SW480 (cell line): ENCODE measurements at places on chromosomes 16 and 17.

DNA sequence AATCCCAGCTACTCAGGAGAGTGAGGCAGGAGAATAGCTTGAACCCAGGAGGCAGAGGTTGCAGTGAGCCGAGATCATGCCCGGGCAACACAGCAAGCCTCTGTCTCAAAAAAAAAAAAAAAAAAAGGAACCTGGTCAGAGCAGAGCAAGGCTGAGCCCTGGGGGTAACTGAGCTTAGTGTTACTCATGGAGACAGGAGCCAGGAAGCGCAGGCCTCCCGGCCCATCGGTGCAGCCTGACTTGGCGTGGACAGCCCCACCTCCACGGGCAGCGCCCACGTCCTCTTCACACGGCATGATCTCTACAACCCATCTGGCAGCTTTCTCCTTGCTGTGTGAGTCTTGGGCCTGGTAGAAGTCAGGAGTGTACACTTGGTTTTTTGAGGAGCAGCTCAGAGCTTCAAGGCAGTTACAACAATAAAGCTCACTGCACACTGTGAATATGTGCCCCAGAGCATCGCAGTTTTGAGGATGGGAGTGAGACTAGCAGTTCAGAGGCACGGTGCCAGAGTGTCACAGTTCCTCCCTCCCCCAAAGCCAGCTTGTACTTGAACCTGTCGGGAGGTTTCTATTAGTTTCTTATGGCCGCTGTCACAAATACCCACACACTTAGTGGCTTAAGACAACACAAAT is 129.9 kb downstream of the RAP1GAP2 start:
- DNase-seq: no peak

DNA sequence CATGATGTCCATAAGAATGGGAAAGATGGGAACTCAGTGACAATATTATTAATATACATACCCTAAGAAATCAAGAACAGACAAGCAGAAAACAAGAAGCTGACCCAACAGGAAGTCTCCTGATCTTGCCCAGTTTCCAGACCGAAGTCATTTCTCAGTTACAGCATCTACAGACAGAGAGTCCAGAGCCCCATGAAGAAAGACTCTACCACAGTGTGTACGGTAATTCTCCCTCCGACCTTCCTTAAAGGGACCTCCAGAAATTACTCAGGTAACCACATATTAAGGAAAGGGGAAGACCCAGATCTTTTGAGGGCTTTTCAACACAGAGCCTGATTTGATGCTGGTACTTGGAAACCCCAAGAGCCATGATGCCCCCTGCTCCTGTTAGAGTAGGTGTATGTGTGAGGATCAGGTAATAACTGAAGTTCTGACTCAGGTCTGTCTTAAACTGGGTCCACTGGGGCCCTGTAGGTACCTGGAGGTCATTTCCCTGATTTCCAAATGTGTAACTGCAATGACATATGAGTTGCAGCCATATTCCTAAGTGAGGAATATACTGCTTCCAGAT is 132.4 kb downstream of the ABCA8 start:
- DNase-seq: no peak

- DNase-seq: no peak
Measured at GRCh38 chr17:45093444-45094110, 32.5 kb downstream of the NMT1 start.

- DNase-seq: no peak
Measured at GRCh38 chr17:42394838-42395237, 6.6 kb upstream of the STAT3 start.

DNA sequence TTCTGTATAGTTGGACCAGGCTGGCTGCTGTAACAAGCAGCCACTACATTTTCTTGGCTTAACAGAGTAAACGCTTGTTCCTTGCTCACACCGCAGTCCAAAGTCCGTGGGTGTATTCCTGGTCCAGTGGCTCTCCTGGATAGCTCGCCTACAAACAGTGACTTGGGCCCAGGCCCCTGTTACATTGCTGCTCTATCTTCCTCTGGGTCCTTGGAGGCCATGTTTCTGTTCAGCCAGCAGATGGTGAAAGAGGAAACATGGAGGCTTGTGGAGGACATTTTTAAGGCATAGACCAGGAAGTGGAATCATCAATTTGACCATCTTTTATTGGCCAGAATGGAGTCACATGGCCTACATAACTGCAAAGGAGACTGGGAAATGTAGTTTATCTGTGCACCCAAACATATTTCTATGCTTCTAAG is 55.1 kb downstream of the ATP2C2 start:
- DNase-seq: peak; percentile 28

DNA sequence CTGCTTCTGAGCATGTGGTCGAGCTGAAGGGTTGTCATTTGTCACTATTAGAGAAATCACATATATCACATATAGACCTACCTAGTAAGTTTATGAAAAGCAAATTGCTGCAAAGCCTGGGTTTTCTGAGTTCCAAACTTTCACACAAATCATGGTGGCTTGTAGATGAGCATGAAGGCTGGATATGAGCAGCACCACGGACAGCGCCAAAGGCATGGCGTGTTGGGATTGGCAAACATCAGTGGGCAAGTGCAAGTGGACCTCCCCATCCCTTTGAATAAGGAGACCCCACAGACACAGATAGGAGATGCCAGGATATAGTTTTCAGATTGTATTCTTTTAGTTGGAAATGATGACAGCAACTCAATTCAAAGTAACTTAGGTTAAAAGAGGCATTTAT is 77.6 kb upstream of the CACNG3 start:
- DNase-seq: no peak

DNA sequence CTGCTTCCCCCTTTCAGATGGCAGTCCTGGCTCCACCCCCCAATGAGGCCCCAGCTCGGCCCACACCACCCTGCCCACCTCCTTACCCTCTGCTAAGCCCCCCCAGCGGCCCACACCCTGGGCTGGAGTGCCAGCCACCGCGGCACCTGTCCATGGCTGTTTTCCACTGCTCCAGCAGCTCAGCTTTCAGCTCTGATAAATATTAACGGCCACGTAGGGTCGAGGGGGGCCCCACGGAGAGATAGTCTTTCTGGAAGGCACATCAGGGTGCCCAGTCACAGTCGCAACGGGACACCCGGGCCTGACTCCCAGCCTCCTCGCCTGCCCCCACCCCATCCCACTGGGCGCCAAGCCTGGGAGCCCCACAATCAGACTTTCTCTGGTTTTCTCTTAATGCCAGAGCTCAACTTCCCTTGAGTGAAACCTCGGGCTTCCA is 46.5 kb upstream of the CIBAR2 start:
- DNase-seq: no peak

DNA sequence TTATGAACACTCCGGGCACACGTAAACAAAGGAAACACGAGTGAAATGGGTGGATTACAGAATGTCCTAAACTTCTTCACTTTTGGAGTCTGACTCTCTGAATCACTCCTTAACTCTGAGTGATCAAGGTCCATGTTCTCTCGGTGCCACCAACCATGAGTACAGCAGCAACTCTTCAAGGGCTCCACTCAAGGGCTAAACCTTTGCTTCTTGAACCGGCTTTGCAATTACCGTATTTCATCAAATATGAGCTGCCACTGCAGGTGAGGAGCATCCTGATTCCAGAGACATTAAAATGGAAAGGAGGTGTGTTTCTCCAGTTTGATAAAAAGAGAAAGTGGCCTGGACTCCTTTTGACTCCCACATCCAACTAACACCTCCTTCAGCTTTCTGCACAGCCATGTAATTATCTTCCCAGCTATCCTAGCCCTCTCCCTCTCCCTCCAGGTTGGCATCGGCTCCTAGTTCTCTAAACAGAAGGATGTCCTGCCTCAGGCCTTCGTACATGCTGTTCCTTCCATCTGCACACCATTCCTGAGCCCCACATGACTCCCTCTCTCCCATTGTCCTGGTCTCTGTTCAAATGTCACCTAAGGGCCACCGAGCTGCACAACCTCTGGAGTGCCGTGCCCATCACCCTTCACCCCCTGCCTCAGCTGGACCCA is 61.4 kb downstream of the ZDHHC7 start:
- no peak for DNase-seq

- DNase-seq: peak; percentile 3
Measured at GRCh38 chr17:68909066-68909465, 46.1 kb downstream of the ABCA8 start.

GRCh38 chr16:23635958-23636357 is 5.2 kb downstream of the PALB2 start:
- no peak for DNase-seq

- DNase-seq: no peak
Measured at GRCh38 chr16:50253514-50253910, 12.8 kb upstream of the ADCY7 start.

DNA sequence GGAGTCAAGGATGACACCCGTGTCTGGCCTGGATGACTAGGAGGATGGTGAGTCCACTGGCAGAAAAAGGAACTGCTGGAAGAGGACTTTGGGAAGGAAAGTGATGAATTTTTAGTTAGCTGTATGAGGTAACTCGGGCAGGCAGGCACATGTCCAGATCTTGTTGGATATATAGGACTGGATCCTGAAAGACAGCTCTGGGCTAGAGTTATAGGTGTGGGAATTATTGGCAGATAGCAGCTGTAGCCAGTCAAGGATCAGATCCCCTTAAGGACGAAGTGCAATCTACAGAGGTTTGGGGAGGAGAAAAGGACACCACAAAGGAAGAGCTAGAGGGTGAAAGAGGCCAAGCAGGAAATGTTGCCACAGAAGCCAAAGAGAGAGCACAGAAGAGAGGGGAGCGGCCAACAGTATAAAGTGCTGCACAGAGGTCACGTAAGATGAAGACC is 10.1 kb downstream of the CYB5D1 start:
- no peak for DNase-seq

- DNase-seq: no peak
Measured at GRCh38 chr17:79789943-79790804, 6.7 kb downstream of the CBX8 start.

DNA sequence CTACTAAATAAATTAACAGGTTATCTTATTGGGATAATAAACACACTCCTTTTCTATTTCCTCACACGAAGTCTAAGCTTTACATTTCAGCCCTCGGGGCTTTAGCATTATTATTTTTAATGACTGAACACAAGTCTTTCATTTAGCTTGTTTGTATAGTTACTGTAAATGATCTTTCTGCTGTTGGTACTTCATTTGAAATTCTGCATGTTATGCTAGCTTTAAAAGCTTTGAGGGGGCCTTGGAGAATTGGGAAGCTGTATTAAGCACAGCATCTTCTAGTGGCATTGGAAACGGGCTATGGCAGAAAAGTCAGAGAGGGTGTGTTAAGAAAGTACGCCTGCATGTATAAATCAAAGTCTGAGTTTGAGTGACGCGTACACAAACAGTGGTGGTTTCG is 243.7 kb downstream of the FTO start:
- no peak for DNase-seq

- DNase-seq: peak; percentile 50
Measured at GRCh38 chr17:45131616-45132319, 547 bp downstream of the PLCD3 start.

GRCh38 chr17:7004398-7005253 is 7.8 kb upstream of the RNASEK start:
- peak; percentile 85 for DNase-seq

GRCh38 chr17:17826342-17826713 is 10.5 kb downstream of the SREBF1 start:
- DNase-seq: no peak

DNA sequence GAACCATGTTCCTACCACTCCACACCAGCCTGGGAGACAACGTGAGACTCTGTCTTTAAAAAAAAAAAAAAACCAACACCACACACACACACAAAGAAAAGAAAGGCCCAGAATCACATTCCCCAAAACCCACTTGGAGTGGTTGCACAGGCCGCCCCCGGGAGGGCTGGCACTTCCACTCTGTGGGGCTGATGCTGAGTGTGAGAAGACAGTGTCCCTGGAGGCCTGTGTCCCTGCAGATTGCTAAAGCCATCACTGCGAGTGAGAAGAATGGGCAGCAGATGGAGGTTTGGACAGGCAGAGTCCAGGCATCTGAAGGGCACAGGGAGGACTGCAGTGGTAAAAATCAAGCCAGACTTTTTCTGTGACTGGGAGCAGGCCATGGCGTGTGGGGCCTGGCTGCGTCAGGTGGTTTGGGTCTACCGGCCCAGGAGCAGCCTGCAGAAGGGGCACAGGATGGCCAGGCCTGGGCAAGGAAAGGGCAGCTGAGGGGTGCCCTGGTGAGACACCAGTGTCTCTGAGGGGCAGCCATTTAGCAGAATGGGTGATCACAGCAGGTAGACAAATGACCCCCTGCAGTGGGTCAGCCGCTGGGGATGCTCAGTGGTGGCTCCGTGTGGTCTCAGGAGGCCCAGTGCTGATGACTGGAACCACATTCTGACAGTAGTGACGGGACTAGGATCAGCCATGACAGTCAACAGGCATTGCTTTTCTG is 13.1 kb downstream of the CTRB2 start:
- DNase-seq: no peak

GRCh38 chr17:77566566-77567138 is 391.9 kb upstream of the TNRC6C start:
- DNase-seq: no peak

DNA sequence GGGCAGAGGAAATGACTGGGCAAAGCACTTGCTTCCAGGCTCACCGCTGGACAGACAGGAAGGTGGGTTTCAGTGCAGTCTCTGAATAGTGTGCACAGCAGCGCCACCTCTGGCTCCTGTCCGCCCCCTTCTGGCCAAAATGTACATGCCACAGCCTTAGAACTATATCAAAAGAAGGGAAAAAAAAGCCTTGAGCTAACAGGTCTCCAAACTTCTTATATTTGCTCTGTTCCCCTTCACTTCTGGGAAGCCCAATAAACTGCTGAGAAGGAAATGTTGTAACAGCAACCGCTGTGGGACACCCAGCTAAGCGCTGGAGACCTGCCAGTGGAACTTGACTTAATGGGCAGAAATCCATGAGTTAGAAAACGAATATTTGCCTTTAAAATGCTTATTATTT is 17.5 kb downstream of the COG7 start:
- DNase-seq: peak; percentile 53

- DNase-seq: no peak
Measured at GRCh38 chr17:74512036-74512435, 19.2 kb downstream of the CD300LB start.

DNA sequence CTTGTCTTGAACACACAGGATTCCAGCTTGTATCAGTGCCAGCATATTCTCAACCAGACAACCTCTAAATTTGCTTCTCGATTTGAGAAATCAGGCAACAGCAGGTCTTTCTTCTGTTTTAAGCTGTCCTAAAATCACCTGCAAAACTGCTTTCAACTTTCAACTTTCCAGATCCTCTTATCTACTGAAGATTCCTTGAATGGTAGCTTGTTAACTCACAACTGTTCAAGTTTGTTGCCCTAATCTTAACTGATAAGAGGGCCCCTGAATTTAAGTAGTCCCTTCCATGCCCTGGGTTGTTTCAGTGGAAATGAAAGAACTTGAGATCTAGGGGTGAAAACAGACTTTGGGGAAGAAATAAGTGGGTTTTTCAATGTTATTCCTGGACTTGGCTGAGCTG is 57.2 kb downstream of the CHD9 start:
- DNase-seq: no peak

GRCh38 chr16:84548971-84549844 is 44.7 kb upstream of the MEAK7 start:
- no peak for DNase-seq

DNA sequence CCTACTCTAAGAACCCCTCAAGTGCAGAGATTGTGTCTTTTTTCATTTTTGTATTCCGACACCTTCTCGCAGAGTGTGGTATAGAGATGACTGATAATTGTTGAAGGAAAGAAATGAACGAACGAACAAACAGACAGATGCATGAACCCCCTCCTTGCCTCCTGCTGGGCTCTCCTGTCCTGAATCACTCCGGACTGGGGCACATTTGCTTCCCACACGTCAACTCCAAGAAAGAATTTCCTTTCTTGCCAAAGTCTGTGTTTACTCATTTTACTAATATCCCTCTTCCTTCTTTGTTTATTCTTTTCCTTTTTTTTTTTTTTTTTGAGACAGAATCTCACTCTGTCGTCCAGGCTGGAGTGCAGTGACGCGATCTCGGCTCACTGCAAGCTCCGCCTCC is 37.5 kb upstream of the BHLHA9 start:
- DNase-seq: no peak
